ENCODE measurements at places on chromosomes 7 and 10.

DNA sequence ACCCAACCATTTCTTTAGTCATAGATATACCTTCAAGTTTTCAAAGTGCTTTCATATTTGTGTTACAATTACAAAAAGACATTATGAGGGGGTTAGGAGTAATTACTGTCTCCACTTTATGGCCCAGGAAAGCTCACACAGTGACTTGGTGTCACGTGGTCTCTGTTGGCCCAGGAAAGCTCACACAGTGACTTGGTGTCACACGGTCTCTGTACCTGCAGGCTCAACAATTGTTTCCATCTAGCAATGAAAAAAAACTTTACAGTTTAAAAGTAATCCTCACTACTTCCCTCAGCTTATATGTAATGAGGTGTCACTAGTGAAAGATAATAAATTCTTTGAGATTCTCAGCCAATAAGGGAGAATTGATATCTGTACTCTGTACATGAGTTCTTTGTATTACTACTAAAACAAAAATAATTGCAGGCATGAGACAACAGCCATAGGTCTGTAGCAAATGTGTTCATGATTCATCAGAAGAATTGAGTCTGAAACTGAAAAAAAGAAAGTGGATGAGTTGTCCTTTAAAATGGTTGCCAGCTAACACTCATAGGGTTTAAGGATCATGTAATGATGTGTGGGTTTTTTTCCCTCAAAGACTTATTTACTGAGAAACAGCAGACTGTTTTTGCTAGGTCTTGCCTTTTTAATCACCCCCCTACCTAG lies 10.9 kb downstream of the OGDH start:
- DNase-seq, result no peak

GRCh38 chr10:17001961-17002749 lies 127.5 kb downstream of the CUBN start:
- no peak for DNase-seq

GRCh38 chr7:24216576-24217125 lies 67.3 kb upstream of the NPY start:
- no peak for DNase-seq

GRCh38 chr10:75864717-75865116 lies 433.3 kb downstream of the LRMDA start:
- no peak for DNase-seq

- peak; percentile 38 for DNase-seq
Observed at GRCh38 chr10:6136215-6137201, 47.7 kb downstream of the RBM17 start.

DNA sequence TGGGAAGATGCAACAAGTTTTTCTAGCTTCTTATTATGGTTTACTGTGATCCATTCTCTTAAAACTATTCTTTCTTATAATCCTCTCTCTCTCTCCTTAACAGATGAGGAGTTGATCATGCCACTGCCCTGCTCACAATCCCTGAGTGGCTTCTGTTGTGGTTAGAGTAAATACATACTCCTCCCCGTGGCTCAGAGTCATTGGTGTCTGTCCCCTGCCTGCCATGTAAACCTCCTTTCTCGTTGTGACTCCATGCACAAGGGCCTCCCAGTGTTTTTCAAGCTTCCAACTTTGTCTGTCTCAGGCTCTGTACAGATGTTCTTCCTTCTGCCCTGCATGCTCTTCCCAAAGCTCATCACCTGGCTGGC lies 20.4 kb downstream of the CCNY start:
- DNase-seq, result no peak

- no peak for DNase-seq
Observed at GRCh38 chr7:28625432-28625831, 213.1 kb downstream of the CREB5 start.

GRCh38 chr10:104406715-104407650 lies 53.4 kb downstream of the CFAP58 start:
- DNase-seq, result no peak

- no peak for DNase-seq
Observed at GRCh38 chr7:100099452-100099851, 1.7 kb downstream of the MCM7 start.

- DNase-seq, result no peak
Observed at GRCh38 chr10:1178506-1178905, 122.3 kb downstream of the WDR37 start.

DNA sequence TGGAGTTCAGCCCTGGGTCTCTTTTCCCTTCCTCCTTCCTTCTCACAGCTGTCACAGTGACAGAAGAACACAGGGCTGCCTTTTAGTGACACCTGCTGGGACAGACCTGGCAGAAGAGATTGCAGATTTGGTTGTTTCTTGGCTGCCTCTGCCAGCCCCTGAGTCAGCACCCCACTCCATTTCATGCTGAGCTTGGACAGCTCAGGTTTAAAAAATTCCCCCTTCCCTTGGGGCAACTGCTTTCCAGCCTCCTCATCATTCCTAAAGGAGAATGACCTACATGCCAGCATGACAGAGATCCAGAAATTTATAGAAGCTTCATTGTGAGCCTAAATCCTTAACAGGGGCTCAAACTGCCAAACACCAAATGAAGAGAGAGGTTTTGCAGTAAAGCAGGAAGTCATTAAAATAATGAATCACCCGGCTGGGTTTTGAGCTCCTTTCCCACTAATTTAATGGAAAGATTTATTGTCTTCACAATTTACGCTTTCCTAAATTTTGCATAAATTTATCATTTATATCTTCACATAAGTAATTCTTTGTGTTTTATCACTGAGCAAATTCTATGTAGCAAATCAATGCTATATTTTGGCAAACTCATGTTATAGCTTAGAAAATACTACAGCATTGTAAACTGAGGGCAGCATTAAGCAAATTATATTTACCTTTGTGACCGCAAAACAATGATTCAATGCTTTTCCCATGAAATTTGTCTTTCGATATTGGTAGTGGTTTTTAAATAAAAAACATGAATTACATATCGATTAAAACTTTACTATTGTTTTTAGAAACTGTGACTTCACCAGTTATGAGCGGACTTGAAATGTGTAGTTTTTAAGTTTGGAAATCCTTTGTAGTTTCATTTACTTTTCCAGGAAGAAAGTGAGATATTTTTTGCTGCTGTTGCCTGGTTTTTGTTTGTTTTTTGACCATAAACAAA lies 399.5 kb upstream of the ANKRD30A start:
- no peak for DNase-seq

- DNase-seq, result no peak
Observed at GRCh38 chr10:36254199-36254598, 612.1 kb upstream of the FZD8 start.

DNA sequence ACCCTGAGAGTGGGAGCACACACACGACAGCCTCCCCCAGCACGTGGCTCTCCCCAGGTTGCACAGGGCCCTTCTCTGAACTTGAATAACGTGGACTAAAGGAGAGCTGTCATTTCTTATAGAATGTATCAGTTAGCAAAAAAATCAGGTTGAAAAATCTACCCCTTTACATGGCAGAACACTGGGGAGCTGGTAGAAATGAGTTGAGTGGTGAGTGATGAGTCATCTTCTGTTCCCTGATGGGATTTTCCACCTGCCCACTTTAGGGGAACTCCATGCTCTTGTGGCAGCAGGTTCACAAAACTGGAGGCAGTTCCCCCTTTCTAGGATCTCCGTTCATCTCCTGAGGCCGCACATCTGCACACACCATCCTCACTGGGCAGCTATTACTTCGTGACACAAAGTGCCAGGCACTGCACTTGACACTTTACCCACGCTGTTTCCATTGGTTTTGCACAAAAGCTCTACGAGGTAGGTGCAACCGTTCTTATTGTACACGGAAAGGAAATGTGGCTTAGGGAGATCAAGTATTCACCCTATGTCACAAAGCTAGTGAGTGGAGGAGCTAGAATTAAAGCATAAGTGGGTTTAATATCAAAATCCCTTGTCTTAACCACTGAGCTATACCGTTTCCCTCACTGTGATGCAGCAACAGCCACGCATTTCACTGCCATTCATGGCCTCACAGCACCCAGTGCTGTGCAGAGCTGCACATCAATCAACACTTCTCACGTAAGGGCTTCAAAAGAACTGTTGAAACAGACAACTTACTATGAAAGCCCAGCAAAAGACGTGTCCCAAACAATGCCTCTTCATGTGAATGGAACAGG lies 80.2 kb downstream of the RNF216 start:
- DNase-seq, result peak; percentile 50

GRCh38 chr10:78634389-78634815 lies 434.4 kb upstream of the ZMIZ1 start:
- no peak for DNase-seq

GRCh38 chr10:27474741-27475140 lies 29.4 kb upstream of the RAB18 start:
- no peak for DNase-seq

GRCh38 chr7:122686360-122686878 lies 12.5 kb downstream of the RNF133 start:
- DNase-seq, result no peak

GRCh38 chr7:50329775-50330174 lies 25.3 kb downstream of the IKZF1 start:
- no peak for DNase-seq

DNA sequence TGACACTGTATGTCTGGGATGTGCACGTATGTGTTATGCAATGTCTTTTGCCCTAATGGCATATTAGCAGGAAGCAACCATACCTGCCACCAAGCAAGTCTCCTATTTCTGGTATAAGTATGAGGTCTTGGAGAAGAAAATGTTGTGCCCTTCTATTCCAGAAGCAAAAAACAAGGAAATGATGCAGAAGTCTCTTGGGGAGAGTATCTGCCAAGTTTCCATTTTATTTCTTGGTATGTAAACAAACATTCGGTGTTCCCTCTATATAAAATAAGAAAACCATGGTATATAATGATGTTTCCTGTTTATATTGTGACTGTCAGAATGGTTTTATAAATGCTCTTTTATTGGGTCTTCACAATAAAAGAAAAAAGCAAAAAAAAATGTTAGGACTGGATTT lies 19.3 kb upstream of the MYO3A start:
- DNase-seq, result no peak

DNA sequence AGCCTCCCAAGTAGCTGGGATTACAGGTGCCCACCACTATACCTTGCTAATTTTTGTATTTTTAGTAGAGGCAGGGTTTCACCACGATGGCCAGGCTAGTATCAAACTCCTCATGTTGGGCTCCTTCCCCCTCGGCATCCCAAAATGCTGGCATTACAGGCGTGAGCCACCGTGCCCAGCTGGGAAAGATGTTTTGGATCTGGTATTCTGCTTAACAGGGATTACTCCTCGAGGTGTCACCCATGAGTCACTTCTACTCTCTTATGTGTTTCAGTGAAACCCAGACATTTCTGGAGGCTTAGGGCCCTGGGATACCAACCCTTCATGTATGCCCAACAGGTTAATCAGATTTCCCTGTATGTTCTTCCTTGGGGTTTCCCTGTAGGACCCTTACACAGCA lies 11.8 kb upstream of the OPN4 start:
- no peak for DNase-seq

DNA sequence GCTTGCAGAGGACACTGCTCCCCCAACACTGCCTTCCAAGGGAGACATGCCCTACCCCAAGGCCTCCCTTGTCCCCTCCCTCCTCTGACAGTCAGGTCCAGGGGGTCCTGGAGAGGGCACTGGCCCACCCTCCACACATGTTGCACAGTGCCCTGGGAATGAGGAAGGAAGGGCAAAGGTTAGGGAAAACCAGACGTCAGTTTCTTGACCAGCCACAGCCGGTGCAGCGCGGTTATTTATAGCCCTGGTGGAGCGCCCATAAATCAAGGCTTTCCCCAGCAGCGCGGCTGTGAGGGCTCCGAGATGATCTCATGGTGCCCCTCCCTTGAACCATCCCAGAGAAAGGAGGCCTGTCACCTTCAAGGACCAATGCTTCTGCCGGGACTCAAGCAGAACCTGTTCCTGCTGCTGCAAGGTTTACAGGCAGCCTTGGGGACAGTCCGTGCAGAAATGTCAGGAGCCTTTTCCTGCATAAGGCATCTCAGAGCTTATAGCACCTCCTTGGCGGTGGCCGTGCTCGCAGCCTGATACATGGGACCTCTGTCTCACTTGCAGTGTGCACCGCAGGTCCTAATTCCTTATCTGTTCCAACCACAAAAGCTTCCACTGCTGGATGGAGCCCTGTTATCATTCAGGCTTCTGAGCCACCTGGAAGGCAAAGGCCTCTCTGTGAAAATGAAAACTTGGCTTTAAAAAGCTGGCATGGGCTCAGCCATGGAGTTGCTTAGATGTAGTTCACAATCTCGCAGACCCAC lies 127.3 kb downstream of the LHPP start:
- DNase-seq, result no peak

DNA sequence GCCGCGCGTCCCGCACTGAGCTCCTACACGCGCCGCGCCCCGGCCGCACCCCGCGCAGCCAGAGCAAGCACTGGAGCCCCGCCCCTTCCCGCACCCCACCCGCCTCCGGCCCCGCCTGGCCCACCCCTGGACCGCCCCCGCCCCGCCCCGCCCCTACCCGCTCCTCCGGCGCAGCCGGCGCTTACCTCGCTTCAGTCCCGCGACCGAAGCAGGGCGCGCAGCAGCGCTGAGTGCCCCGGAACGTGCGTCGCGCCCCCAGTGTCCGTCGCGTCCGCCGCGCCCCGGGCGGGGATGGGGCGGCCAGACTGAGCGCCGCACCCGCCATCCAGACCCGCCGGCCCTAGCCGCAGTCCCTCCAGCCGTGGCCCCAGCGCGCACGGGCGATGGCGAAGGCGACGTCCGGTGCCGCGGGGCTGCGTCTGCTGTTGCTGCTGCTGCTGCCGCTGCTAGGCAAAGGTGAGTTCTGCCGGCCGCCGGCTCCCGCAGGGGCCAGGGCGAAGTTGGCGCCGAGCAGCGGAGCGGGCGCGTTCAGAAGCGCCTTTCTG lies at the start of gene RET:
Gene RET, plus strand, starts transcription at position 194 of the 545 bp plus-strand sequence. Its CDS starts 190 bp downstream, at position 384.
- DNase-seq, result no peak

GRCh38 chr10:130777507-130778165 lies 533.9 kb downstream of the TCERG1L start:
- DNase-seq, result no peak

DNA sequence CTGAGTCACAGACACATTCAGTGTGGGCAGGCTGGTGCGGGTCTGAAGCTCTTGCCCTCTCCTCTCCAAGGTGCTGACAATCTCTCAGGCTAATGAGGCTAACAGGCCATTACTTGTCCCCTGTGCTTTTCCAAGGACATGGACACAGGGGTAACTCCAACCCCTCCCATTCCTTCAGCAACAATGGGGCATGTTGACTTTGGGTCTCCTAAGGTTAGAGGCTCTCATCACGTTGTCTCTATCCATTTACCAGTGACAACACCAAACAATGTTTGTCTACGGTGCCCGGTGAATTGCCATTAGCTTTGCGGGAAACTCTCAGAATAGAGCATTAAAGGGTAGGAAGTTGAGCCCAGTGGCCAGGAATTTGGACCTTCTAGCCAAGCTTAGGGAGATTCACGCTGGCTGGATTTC lies 101.6 kb upstream of the TNS3 start:
- DNase-seq, result no peak

GRCh38 chr7:2927592-2927991 lies 83.5 kb upstream of the GNA12 start:
- no peak for DNase-seq

DNA sequence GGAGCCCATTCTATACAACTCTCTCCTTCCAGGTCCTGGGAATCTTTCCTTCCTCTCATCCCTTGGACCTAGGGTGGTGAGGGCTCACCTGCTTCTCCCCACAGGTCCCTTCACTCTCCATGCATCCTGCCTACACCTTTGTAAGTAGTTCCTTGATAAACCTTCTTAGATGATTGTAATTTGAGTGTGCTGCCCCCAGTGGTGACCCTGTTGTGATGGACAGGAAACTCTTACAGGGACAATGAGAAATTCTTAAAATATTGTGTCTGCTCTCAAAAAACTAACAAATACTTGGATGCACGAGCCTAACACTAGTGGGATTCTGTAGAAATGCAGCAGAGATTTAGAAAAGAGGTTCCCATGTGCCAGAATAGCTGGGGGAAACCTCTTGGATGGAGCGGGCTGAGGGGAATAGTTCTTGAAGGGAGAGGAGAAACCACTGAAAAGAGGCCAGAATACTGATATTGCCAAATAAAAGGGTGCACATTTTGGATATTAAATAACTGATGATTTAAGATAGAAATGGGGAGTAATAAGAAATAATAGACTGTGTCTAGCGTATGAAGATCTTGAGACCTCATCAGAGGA lies 6.7 kb upstream of the PAXIP1 start:
- DNase-seq, result peak; percentile 13

All from stimulated activated CD8-positive, alpha-beta memory T cell treated with anti-CD3 and anti-CD28 coated beads, Interleukin-4, amount 100 ng/mL, for 24 hours (primary cell).